SK-N-SH treated with all-trans-retinoic acid at 6 μM for 48 hours (cell line): ENCODE measurements at places on chromosomes 16 and 17.

- ATAC-seq: no peak
These were observed 87.5 kb upstream of the SDK2 start for GRCh38 chr17:73731733-73732132.

DNA sequence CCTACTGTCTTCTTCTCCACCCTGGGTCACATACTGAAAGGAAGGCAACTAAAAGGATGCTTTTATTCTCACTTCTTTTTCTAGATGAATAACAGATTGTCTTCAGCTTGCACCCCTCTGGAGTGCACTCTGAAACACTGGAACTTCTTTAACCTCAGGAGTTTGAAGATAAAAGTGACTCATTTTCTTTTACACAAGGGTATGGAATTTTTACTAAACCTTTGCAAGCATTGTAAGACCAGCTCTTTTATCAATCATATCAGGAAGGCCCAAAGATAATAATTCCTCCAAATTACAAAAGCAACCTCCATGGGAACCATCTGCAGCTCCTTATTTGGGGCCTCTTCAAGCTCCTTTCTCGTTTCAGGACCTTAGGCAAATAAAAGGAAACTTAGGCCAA lies 193.5 kb upstream of the KIF2B start:
- ATAC-seq: peak; percentile 14; the same call in 2 of the 3 replicates

DNA sequence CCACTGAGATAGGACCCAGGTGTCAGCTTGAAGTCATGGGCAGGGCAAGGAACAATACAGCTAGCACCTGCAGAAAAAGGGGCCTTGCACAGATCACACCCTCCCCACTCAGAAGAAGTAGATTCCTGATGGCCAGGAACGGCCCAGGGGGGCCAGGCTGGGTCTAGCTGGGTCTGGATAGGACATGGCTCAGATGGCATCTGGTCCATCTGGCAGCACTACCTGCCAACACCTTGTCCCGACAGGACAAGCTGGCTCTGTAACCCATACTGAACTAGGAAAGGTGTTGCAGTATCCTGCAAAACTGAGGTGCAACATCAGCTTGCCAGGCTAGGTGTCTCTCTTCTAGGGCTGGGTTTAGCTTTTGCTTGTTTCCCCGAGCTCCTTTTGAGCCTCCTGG lies 38.9 kb upstream of the GFOD2 start:
- no peak for ATAC-seq

DNA sequence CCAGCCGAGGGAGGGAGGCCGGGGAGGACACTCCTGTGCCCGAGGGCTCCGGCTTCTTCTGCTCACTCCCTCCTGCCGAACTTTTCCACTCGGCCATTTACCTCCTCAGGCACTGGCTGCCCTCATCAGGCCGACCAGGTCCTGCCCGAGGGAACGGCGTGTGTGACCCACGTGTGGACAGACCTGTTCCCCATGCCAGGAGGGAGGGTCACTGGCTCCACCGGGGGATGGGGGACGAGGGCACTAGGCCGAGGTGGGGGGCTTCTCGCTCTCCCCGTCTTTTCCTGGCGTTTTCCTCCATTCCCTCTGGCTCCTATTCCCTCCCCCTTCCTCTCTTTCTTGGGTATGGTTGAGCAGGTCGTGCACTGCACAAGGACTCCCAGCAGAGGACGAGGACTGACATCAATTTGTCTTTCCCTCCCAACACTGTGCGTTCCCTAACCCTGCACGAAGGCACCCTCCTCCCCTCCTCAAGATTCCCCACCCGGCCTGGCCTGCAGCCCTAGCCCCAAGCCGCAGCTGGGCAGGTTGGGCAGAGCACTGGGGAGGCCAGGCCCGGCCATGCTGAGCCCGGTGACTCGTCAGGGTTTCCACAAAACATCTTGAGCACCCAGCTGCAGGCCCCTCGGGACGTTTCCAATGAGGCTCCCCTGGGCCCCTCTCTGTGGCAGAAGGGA lies 3.2 kb upstream of the IL17C start:
- ATAC-seq: no peak

DNA sequence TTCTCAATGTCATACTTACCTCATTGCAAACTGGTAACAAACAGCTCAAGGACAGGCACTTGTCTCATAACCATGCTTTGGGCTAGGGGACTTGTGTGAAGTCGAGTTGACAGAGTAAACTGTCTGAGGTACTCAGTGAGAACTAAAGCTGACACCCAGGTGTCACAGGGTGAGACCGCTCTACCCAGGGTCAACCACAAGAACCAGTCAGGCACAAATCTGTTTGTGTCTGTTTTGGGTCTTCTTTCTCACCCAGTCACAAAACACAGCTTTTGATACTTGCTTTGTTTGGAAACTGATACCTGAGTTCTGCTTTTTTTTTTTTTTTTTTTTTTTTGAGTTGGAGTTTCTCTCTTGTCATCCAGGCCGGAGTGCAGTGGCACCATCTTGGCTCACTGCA lies 161.1 kb downstream of the STX8 start:
- ATAC-seq: no peak

GRCh38 chr17:29570521-29570920 lies 2.0 kb downstream of the TP53I13 start:
- ATAC-seq: no peak

DNA sequence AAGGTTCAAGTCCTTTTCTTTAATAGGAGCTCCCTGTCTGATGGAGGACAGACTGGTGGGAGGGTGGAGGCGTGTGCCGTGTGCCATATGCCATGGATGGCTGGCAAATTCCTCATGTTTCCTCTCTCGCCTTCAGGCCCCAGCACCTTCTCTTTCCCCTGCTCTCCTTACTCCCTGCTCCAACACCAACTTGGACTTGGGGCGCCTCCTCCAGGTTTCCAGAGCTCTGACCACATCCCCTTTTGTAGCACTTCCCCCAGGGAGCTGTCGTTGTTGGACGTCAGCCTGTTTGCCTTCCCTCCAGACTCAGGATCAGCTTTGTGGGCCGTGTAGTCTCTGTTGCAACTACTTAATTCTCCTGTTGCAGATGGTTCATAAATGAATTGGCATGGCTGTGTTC lies 30.7 kb downstream of the TMC7 start:
- ATAC-seq: no peak; the same call in 2 of the 3 replicates

DNA sequence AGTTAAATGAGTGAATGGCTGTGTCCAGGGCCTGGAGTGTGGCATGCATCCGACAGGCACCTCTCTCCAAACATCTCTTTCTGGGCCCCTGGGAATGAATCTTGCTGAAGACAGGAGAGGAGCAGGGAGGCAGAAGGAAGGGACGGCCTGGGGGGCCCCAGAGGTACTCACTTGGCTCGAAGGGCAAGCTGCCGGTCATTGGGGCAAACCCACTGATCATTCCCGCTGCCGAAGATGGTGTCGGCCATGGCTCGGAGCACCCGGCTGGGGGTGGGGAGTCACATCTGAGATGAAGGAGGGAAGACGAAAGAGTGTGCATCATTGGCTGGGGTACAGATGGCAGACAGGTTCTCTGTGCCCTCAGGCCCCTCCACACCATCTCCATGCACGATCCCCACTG lies 25.3 kb downstream of the RPH3AL start:
- no peak for ATAC-seq

- no peak for ATAC-seq
These were observed 59.7 kb downstream of the ABCC6 start for GRCh38 chr16:16163571-16163970.

DNA sequence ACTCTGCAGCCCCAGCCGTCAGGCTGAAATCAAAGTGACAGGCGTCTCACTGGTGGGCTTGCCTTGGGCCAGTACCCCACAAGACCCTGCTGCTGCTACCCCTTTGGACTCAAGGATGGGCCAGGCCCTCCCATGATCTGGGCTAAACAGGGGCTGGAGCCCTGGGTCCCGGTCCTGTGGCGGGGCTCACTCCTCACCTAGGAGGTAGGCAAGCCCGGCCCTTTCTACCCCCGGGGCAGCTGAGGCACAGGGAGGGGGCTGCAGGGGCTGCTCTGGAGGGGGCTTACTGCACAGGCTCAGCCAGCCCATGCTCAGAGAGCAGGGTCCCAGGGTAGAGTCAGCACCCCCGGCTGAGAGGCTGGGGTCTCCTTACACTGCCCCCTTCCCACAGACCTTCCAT lies 23.6 kb downstream of the KATNB1 start:
- no peak for ATAC-seq
